ENCODE measurements at places on chromosomes 11 and 22. TPM values are rescaled to one million over a fixed set of nuclear protein-coding genes. Genes with fewer than 3 reads are reported as not detected.

Gene SUSD2
- total RNA-seq = 0.56 TPM

- no peak for DNase-seq
Measured at GRCh38 chr22:46972901-46973831, 210.7 kb downstream of the TBC1D22A start.

Gene FADS3
- 26.6 TPM for total RNA-seq

Gene MYEOV
- 3.7 TPM for total RNA-seq

DNA sequence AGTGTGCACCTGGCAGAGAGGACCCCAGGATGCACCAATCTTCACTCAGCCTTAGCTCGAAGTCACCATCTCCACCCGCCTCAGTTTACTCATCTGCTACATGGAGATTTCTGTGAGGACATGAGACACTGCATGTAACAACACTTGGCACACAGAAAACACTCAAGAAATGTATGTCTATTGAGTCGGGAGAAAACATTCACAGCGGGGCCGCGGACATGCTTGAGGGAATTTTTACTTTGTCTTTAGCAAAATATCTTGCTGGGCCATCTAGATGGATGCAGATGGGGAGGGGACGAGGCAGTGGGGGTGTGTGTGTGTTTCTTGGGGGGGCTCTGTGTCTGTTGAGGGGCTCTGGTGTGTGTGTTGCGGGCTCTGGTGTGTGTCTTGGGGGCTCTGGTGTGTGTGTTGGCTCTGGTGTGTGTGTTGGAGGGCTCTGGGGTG, 28.4 kb upstream of the RFPL3 start:
- no peak for DNase-seq

DNA sequence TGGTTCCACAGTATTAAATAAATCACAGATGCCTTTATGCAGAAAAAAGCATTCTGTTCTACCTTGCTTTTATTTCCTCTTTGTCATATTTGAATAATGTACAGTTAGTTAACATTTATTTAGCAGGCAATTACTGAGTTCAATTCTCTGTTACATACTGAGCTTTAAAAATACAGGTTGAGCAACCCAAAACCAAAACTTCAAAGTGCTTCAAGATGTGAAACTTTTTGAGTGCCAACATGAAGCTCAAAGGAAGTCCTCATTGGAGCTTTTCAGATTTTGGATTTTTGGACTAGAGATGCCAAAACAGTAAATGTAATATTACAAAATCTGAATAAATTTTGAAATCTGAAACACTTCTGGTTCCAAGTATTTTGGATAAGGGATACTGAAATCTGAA, 54.1 kb downstream of the PDHX start:
- DNase-seq = no peak

DNA sequence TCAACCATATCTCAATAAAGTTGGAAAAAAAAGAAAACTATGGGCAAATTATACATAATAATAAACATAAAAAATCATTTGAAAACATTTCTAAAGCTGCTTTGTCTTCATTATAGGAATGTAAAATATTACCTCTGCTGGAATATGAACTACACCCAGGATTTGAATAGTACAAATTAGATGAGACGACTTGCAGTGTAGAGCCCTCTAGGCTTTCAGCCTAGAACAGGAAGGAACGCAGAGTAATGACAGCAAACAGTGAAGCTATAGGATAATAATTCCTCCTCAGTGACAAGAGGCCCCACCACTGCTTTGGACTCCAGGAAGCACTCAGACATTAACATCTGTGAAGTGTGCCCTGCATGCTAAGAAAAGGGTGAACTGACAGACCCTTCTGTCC, 7.7 kb downstream of the OR2AG1 start:
- no peak for DNase-seq

Gene OR51E1
- not detected for total RNA-seq

DNA sequence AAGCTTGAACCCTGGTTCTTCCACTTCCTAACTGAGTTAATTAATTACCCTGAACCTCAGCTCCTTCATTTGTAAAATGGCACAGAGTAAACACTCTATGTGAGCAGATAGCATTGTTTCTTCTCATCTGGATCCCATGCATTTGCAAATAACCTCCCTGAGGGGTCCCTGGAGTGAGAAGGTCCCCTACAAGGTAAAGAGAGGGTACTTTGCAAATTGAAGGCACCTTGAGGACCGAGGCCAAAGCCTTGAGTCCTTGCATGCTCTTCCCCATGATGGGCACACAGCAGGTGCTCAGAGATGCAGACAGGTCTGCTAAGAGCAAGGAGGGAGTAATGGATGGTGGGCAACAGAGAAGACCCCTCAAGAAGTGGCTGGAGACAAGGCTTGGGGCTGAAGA, 33.2 kb downstream of the OTOG start:
- no peak for DNase-seq

DNA sequence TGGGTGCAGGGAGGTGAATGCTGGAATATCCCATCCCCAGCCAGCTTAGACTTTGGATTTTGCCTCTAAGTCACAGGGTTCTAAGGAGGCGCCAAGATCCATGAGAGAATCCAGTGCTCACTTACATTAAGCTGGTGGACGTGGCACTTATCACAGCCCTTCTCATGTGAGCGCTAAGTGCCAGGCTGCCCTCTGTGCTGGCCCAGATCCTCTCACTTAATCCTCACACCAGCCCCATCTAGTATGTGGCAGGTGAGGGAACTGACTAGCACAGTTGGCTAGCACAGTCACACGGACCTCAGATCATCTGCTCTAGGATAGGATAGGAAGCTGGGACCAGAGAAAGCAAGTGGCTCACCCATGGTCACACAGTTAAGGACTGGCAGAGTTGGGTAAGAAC, 3.6 kb downstream of the HMOX1 start:
- DNase-seq = no peak

DNA sequence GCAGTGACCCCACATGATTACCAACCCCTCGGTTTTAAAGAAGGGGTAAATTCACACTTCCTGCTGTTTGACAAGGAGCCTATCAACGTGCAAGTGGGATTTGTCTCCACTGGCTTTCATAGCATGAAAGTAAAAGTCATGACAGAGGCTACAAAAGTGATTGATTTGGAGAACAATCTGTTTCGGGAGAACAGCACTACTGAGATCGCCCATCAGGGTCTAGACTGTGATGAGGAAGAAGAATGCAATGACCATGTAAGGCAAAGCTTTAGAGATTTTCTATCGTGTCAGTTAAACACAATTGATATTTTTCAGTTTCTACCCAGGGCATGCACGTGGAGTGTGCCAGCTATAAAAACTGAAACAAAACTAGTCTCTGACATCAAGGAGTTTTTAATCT, 41.7 kb downstream of the HORMAD2 start:
- DNase-seq = no peak

Gene SCN3B
- total RNA-seq = 1.2 TPM

DNA sequence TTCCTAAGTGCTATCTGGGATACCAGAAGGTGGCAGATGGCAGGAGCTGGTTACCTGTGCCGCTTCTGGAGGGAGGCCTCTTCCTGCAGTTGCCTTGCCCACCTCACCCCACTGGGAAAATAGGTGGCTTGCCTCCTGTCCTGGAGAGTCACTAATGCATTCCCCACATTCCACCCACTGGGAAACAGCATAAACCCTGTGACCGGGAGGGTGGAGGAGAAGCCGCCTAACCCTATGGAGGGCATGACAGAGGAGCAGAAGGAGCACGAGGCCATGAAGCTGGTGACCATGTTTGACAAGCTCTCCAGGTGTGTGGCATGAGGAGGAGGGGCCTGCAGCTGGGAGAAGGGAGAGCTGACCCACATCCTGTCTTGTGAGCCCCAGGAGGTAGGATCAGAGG, 5.6 kb downstream of the RIC8A start:
- DNase-seq = no peak

DNA sequence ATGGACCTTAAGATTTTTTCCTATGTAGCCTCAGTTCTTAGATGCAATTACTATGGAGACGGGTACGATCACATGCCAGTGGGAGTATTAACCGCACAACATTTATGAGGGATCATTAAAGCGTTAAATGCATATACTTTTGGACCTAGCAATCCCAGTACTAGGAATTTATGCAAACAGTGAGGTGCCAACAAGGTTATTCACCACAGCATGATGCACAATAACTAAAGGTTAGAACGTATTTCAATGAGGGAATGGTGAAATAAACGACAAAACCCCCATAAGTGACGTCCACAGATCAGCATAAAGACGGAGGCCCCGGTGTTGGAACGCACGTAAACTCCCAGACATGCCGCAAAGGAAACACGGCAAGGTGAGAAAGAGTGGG, 539 bp downstream of the SIRT3 start:
- DNase-seq = no peak

- DNase-seq = no peak
Measured at GRCh38 chr11:127075758-127076157, 75.2 kb upstream of the KIRREL3 start.

Gene MMP12
- total RNA-seq = not detected

DNA sequence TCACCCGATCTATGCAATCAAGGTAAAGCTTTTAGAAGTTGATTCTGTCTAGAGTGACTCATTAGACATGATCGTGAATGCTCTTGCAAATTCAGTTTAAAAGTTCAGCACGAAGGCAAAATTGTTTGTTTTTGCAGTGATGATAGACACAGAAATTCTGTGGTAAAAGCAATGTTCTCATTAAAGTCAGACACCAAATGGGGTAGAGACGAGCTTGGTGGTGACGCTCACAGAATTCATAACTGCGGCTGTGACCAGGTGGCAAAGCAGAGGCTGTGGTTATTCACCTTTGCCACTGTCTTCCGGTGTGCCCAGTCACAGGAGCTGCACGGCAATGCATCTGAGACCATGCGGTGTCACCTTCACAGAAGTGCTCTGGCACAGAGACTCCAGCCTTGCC, 83.4 kb downstream of the WNT7B start:
- peak; percentile 37 for DNase-seq

DNA sequence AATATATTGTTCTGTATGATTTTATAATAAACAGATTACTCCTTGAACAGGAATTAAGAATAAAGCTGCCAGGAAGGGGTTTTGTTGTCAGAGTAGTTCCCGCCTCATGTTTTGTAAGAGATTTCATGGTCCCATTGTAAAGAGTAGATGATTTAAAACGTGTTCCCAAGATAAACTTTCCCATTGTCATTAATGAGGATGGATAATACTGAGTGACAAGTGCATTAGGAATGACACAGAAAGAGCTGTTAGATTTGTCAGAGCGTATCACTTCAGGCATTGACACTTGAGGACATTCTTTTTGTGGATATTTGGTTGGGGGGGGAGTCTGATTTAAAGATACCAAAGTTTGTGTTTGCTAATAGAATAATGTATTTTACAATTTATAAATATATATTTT, 147.0 kb downstream of the PAX6 start:
- DNase-seq = no peak

- DNase-seq = peak; percentile 30
Measured at GRCh38 chr11:69944146-69944795, 125.1 kb upstream of the FGF3 start.

Gene YAP1
- total RNA-seq = 16.7 TPM

DNA sequence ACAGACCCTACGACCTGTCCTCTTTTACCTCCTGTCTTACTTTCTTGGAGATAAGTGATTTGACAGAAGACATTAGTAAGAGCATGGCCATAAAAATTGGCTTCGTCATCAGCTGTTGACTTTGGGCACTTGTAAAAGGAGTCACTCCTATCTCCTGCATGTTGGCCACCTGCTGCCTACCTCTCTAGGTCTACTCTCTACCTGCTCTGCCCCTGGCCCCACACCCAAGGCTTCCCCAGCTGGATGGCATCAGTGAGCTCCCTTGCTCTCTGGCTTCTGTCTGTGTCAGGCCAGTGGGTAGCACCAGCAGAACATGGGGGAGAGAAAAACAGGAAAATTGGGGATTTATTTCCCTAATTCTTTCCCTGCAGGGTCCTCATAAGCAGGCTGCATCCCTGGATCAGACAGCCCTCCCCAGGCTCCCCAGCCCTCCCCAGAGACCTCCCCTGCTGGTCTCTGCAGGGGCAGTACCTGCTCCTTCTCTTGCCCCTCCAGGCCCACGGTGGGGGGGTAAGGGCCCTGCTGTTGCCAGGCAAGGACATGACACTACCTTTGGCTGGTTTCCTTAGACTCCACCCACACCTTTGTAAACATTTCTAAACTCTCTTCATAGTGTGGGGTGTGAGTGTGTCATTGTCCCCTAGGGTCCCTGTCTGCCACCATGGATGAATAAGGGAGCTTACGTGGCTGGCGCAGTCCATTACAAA, 157.0 kb upstream of the NECTIN1 start:
- DNase-seq = no peak

Gene AMPD3
- total RNA-seq = 3.8 TPM

Gene OR51L1
- not detected for total RNA-seq

DNA sequence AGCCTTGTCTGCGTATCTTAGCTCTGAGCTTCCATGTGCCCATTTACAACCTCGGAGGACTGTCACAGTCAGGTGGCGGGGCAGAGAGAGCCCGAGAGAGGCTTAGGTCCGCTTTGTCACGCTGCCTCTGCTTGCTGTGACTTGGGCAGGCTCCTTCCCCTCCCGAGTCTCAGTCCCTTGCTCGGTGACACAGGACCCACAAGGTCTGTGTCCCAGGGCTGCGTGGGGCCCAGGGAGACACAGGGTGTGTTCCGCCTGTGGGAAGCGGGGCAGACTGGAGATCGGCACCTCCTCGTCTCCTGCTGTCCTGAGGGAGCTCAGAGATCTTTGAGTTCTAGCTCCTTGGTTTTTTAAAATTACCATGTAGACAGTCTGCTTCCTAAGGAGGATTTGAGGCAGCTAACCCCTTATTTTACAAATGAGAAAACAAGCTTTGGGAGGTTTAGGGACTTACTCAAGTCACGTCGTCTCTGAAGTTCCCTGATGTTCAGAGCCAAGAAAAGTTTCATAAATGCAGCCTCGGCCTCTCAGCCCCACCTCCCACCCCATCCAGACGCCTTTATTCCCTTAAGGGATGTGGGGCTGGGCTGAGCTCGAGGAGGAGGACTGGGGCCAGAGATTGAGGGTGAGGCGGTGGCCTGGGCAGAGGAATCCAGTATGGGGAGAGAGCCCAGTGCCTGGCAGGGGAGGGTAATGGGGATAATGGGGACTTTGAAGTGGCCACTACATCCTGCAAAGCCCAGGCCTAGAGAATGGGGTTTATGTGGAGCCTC, 103.6 kb downstream of the NECTIN1 start:
- no peak for DNase-seq

- DNase-seq = no peak
Measured at GRCh38 chr22:45640941-45641621, 30.6 kb upstream of the ATXN10 start.

Gene PHF21B
- total RNA-seq = 0.47 TPM

Gene HSPB2
- total RNA-seq = 0.61 TPM

DNA sequence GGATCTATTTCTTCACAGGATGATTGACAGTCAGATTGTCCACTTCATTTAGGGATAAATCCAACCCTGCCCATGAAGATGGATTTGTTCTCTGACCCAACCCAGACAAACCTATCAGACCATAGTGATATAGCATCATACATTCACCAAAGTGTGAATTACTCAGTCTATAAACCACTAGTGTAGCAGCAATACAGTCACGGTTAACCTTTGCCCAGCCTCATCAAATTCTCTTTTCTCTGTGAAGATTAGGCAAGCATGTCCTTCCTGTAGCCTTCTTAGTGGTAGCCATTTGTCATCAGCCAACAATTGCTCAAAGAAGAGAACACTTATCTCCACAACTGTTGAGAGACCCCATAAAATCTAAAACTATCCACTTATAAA, 14.4 kb upstream of the BIRC2 start:
- no peak for DNase-seq

Gene DBX1
- total RNA-seq = not detected
